Stimulated activated naive CD4-positive, alpha-beta T cell treated with Interleukin-2 at 50 U/mL for 16 hours (primary cell): ENCODE measurements at places on chromosomes 6 and 20.

- no peak for DNase-seq
Observed at GRCh38 chr6:34120953-34121675, 24.8 kb downstream of the GRM4 start.

DNA sequence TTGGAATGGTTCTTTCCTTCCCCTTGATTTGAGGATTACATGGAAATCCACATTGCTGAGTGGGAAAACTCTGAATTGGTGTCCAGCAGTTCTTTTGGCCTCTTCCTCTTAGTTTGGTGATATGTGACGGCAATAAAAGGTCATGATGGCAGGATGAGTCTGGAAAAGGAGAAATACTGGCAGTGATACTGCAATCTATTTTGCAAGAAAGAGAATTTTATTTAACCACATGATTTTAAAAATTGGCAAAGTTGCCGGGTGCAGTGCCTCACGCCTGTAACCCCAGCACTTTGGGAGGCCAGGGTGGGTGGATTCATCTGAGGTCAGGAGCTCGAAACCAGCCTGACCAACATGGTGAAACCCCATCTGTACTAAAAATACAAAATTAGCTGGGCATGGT lies 73.1 kb downstream of the ADTRP start:
- no peak for DNase-seq

DNA sequence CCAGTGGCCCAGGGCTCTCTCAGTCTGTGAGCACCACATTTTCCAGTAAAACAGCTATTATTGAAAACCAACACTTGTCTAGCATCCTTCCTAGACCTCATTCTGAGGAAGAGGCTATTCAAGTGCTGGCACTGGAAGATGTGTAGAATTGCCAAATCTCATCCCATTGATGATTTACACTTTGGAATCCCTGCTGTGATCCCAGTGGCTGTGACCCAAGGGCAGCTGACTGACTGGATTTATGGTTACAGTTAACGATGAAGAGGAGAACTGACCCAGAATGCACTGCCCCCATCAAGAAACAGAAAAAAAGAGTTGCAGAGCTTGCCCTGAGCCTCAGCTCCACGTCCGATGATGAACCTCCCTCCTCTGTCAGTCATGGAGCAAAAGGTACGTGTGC lies 2.4 kb downstream of the CMTR1 start:
- DNase-seq, result no peak

GRCh38 chr6:44855562-44856411 lies 468.3 kb downstream of the CDC5L start:
- no peak for DNase-seq

- no peak for DNase-seq
Observed at GRCh38 chr6:131949909-131950766, 1.0 kb downstream of the CCN2 start.

- no peak for DNase-seq
Observed at GRCh38 chr20:36284751-36285150, 21.4 kb upstream of the DLGAP4 start.

- no peak for DNase-seq
Observed at GRCh38 chr6:32814145-32814544, 2.7 kb downstream of the HLA-DOB start.

DNA sequence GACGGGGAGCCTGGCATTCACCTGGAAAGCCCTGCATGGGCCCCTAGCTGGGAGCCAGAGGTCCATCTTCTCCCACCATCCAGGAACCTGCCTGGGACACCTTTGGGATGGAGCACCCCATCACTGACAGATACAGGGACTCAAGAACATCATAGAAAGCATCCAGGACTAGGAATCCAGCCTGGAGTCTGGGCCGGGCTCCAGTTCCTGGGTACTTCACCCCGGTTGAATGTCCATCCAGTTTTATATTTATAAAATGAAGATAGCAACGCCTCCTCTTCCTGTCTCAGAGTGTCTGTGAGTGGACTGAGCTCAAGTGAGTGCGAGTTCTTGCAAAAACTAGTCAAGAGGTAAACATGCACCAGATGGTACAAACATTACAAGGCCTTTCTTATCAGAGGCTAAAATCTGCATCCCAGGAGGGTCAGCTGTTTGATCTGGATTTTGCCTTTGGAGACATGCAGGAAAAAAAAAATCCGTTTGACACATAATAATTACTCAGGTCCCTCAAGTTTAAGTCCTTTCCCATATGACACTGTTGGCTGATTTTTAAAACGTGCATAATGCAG lies 27.4 kb downstream of the ZC3H12D start:
- no peak for DNase-seq

- no peak for DNase-seq
Observed at GRCh38 chr6:152166897-152167296, 359.4 kb downstream of the ESR1 start.

- no peak for DNase-seq
Observed at GRCh38 chr6:167742719-167743303, 83.9 kb upstream of the AFDN start.

- no peak for DNase-seq
Observed at GRCh38 chr6:31836474-31837368, 9.2 kb downstream of the HSPA1B start.

GRCh38 chr20:15196547-15197255 lies 859.3 kb upstream of the FLRT3 start:
- DNase-seq, result no peak

DNA sequence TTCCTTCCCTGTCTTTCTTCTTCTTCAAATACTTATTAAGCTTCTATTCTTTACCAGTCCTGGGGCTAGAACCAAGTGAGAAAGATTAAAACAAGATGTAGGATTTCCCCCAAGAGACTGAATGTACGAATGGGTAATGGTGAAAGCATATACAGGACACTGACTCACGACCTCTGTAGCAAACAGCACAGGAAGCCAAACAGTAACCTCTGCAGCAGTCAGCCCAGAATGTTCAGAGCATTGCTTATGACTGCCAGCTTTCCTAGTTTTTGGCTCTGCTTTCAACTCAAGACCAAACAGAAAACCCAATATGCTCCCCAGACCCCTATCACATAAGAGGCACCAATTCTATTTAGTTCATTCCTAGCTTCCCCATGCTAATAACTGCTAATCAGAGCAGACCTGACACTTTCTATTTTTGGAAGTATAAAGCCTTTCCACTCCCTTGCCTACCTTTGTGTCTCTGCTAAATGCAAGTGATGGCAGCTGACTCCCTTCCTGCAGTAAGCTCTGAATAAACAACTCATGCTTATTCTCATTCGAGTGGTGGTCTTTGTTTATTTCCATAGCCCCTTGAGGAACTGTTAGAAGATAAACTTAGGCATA lies 690.6 kb downstream of the EPM2A start:
- no peak for DNase-seq

- DNase-seq, result no peak
Observed at GRCh38 chr6:3669916-3670315, 81.6 kb downstream of the PXDC1 start.

GRCh38 chr6:16909658-16910360 lies 148.5 kb upstream of the ATXN1 start:
- no peak for DNase-seq

DNA sequence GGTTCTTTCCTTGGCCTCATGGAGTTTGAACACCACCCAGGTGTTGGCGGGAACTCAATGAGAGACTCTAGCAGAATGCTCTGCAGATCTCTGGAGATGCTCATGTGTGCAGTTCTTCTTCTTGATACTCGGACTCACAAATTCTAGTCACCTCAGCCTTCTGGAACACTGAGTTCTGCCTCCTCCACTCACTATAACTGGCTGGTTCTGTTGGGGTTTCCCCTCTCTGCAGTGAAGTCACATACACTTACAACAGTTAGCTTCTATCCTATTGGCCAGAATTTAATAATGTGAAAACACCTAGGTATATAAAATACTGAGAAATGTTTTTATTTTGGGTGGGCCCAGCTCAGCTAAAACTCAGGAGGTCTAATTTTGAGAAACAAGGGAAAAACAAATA lies 109.6 kb upstream of the HIVEP1 start:
- no peak for DNase-seq

- no peak for DNase-seq
Observed at GRCh38 chr20:11716239-11716944, 201.3 kb upstream of the BTBD3 start.

DNA sequence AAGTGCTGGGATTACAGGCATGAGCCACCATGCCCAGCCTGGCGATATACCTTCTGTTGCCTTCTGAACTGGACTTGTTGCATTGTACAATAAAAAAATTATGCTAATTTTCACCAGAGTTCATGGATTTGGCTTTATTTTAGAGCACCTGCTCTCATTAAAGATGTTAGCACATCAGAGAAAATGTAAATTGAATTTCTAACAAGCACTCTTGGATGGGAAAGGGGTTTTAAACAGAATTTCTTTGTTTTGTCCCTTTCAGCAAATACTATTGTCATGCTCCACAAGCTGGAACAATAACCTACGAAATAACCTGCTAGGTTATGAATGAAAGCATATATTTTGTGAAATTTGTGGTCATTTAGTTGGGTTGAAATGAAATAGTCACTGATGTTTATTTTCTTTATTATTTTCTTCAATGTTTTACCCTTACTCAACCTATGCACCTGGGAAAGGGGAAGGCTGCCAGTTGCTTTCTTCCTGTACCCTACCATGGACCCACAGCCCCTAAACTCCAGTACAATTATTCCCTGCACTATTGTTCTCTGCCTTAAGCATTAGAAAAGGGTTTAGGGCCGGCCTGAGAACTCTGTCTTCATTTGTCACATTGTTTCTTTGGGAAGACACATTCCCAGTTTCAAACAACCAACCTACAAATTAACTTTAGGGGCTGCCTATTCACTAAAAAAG lies 22.2 kb downstream of the ZDHHC14 start:
- no peak for DNase-seq

DNA sequence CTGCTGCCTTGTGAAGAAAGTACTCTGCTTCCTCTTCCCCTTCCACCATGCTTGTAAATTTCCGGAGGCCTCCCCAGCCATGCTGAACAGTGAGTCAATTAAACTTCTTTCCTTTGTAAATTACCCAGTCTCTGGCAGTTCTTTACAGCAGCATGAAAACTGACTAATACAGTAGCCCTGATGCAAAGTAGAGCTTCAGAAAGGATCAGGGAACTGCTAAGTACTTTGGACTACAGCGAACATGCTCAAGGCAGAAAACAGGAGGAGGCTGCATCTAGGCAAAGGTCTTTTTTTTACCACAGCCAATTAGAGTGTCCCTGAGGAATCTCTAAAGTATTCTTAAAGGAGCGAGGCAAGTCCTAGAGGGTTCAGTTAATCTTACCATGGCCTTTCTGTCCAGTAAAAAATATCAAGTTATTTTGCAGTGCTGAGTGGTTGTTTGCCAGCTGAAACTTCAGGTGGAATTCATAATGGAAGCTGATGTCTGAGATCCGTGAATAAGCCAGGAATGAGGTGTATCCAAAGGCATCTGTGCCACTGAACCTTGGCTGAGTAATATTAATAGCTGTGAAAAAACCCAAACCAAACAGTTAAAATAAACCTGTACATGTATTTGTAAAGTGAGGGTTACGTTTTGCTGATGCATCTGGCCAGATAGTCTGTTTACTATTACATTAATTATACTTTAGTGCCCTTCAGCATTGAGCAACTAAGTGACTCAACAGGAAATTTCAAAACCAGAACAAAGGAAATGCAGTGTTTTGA lies 170.4 kb downstream of the PHF3 start:
- DNase-seq, result no peak

GRCh38 chr20:879626-880025 lies 36.5 kb downstream of the ANGPT4 start:
- no peak for DNase-seq

GRCh38 chr20:44218446-44218845 lies 7.9 kb upstream of the OSER1 start:
- peak; percentile 36 for DNase-seq
